ENCODE measurements at places on chromosomes 4 and X.

DNA sequence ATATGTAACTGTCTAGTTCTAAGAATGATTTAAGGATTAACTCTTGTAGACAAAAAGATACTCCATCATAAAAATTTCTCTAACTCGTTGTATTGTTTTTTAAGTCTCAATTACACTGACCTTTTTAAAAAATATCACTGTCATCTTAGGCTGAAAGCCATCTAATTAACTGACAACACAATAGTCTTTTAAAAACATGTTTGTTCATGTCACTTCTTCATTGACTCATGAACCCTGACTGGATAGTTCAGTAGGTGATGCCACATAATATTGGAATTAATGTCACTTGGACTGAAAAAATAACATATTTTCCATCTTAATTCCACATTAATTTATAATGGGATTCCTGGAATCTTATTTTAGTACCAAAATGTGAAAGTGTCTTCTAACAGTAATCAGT is 179.3 kb downstream of the ADGRL3 start:
- DNase-seq, result no peak

- no peak for DNase-seq
These were observed 95.5 kb downstream of the TENM3 start for GRCh38 chr4:182338746-182339145.

GRCh38 chrX:77893713-77894112 is 1.5 kb downstream of the MAGT1 start:
- no peak for DNase-seq

DNA sequence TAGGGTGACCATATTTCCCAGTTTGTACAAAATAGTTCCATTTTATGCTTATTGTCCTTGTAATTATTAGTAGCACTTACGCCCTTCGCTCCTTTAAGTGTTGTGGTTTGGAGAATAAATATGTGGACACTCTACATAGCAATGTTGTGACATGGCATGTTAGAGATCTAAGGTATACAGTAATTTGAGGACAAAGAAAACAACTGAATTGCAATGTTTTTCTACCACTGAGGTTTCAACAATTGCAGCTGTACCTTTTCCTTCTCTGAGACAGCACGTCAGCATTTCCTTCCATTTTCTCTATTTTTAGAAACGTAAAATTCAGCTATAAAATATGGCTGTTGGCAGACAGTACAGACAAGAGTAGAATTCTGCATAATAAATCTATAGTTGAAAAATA is 323.1 kb downstream of the MAPK10 start:
- DNase-seq, result no peak

- no peak for DNase-seq
These were observed 233.3 kb upstream of the EDNRA start for GRCh38 chr4:147247579-147247978.

- DNase-seq, result no peak
These were observed 61.1 kb upstream of the DCTD start for GRCh38 chr4:182978152-182978827.

- DNase-seq, result no peak
These were observed 28.9 kb downstream of the CPLX1 start for GRCh38 chr4:797066-797465.

GRCh38 chrX:17692709-17693346 is 44.5 kb upstream of the SCML1 start:
- DNase-seq, result no peak

Measured in NCI-H1105 (cell line).